Stimulated activated CD8-positive, alpha-beta memory T cell treated with anti-CD3 and anti-CD28 coated beads, Interleukin-4, amount 100 ng/mL, for 1 hour (primary cell): ENCODE measurements at places on chromosomes 5 and 9.

GRCh38 chr9:88387036-88387551 lies 1.1 kb upstream of the SPIN1 start:
- no peak for DNase-seq

DNA sequence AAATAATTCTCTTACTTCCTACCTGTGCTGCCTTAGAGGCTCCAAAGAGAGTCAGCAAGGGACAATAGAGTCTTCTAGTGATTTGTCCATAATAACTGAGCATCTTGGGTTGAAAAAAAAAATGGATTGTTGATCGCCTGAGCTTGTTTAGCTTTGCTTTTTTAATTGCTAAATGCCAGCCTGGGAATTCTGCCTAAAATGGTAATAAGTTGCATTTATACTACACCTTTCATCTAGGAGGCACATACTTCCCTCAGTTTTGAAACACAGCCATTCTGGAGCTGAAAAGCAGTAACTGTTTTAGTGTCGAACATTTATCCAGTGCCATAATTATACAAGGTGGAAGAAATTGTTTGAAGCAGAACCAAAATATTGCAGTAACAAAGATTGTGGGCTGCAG lies 421.3 kb downstream of the CAAP1 start:
- DNase-seq: no peak

- DNase-seq: no peak
These were observed 138.5 kb upstream of the IRX2 start for GRCh38 chr5:2890011-2890410.

DNA sequence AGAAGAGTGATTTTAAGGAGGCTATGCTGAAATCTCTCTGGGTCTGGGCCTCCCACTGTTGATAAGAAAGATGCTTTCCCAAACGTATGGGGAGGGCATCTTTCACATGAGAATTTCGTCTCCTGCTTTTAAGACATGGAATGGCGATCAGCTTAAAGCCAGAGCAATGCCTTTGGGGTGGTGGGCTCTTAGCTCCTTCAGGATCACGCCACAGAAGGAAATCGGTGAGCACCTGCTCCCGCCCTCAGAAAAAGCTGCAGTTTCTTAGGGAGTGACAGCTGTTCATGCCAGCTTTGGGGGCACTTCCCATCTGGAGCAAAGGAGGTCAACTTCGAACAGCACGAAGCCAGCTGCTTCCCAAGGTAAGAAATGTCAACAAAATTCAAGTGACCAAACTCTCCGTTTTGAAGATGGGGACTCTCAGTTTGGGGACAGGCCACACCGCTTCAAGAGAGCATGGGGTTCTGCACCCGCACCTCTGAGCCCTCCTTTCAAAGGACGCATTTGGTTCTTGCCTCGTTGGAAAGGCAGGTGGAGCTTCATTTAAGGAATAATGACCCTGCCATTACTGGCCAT lies 39.0 kb downstream of the TRIP13 start:
- no peak for DNase-seq

DNA sequence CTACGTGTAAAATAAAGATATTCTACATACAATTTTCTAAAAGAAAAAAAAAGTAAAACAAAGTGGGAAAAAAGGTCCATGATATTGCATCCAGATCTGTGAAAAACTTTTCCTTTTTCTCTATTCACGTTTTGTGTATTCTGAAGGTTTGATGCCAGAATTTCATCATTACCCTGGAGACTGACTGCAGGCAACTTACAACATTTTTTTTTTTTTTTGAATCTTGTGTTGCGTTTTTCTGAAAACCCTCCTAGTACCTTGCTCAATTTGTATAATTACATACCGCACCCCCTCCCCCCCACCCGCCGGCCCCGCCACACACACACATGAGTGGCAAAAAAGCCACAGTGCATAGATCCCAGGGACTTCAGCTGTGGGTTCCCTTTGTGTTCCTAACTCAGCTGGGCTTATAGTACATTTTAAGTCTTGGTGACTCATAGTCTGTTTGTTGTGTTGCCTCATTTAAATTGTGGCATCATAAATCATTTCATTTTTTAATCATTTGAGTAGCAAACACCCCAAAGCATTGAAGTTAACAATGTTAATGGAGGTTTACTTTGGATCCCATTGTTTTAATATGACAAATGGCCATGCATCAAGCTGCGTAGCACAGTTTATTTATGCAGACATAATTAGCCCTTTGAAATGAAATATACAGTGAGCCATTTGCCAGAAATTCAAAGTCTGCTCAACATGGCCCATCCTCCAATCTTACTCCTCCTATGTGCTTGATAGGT lies 36.0 kb downstream of the PRDM6 start:
- no peak for DNase-seq

GRCh38 chr5:62585751-62586150 lies 7.1 kb downstream of the LRRC70 start:
- DNase-seq: no peak

- DNase-seq: no peak
These were observed 157.4 kb downstream of the EDIL3 start for GRCh38 chr5:84227236-84227635.

DNA sequence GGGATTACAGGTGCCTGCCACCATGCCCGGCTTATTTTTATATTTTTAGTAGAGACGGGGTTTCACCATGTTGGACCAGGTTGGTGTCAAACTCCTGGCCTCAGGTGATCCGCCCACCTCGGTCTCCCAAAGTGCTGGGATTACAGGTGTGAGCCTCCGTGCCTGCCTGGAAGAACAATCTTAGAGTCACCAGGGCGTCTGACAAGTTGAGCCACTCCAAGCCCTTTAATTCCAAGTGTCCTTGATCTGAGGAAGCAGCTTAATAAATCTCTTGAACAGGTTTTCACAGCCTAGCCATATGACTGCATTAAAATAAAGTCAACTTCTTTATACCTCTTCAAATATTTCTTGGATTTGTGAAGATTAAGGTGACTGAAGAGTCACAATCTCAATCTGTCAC lies 31.5 kb downstream of the SLC44A1 start:
- no peak for DNase-seq

GRCh38 chr5:118818604-118819003 lies 169.7 kb downstream of the DTWD2 start:
- DNase-seq: no peak

DNA sequence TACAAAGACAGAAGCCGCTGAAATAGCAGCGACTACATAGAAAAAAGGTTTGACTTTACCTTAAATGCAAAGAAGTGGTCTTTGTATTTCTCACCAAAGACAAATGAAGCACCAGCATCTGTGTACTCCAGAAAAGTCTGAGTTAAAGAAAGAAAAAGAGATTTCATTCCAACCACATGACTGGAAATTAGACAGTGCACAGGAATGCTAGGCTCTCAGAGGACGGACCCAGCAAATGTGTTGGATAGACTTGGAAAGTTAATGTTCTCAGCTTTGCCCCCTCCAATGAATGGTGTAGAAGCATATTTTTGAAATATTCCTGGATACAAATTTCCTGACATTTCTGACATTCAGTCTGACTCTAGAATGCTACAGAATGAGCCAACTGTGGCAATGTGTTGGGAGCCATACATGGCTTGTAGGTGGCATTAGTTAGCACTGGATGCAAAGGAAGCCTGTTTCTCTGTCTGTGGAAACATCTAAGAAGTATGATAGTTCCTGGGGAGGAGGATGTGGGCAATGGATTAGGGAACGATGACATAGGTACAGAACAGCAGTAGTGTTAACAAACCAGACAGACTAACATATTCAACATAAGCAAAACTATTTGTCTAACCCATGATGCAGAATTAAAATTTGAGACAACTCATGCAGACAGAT lies 43.3 kb downstream of the SLC28A3 start:
- no peak for DNase-seq

GRCh38 chr5:107542831-107543231 lies 127.9 kb downstream of the EFNA5 start:
- no peak for DNase-seq

DNA sequence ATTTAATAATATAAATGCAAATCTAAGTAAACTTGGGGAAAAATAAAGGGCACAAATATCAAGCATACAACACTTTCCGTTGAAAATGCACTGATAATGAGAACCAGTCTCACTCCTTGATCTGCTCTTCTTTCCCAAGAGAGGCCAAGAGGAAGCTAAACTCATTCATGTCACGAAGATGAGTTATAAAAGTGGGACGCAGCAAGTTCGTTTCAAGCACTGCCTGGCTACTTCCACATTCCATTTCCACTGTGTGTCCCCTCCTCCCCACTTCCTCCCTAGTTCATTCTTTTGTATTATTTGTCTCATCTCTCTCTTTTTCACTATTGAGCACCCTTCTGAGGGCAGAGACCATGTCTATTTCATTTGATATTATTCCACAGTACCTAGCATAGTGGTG lies 158.1 kb downstream of the SLC24A2 start:
- DNase-seq: no peak

DNA sequence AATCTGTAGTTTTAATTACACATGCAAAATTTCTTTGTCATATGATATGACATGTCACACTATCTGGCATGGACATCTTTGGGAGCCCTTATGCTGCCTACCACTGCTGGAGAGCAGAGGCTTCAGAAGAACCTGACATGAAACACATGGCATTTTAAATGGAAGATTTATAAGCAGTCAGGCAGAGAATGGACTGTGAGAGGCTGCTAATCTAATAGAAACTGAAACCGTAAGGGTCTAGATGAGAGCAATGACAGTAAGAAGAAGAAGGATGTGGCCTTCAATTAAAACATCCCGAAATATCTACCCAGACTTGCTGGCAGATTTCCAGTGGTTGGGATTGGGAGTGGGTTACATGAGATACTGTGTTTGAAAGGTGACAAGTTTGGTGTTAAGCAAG lies 149.8 kb downstream of the MACIR start:
- DNase-seq: no peak

GRCh38 chr5:32358611-32359010 lies 45.9 kb upstream of the MTMR12 start:
- no peak for DNase-seq

DNA sequence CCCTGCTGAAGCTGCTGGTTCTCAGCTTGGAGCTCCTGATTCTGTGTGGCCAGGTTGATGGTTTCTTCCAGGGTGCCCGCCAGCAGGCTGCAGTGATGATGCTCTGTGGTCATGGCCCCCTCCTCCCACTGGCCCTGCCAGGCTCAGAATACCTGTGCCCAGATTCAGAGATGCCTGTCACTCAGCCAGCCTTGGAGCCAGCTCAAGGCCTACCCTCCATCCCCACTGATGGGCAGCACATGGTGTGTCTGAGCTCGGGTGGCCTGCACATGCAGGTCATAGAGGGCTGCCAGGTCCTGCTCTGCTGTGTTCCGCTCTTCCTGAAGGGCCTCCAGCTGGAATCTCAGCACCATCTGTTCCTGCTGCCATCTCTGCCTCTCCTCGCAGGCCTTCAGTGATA lies 5.4 kb downstream of the SLC35A4 start:
- no peak for DNase-seq

DNA sequence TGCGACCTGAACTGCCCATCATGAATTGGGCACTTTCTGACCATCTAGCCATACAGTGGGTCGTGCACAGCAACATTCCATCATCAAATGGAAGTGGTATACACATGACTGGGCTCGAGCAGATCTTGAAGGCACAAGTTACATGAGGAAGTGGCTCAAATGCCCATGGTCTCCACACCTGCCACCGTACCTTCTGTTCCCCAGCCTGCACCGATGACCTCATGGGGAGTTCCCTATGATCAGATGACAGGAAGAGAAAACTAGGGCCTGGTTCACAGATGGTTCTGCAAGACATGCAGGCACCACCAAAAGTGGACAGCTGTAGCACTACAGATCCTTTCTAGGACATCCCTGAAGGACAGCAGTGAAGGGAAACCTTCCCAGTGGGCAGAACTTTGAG lies 21.8 kb downstream of the MTMR12 start:
- no peak for DNase-seq

DNA sequence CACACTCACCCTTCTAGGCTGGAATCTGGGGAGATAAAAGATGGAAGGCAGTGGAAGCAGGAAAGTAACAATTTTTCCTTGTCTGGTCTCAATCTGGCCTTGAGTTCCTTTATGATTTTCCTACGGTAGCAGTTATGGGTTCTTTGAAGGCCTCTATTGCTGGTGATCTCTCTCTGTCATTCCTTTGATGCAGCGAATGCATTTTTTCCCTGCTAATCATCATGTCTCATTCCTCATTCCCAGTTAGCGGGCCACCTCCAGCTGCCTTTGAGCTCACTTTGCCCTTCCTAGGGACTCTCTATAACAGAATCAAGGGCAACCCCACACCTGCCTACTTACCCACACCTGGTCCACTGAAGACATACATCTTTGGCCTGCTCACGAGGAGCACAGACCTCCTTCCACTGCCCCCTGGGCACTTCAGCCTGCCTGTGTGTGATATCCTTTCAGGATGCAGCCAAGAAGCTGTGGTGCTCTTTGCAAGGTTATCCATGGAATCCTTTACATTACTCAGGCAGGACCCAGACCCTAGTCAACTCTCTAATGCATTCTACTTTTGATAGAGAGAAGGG lies 191.7 kb downstream of the DRD1 start:
- no peak for DNase-seq

DNA sequence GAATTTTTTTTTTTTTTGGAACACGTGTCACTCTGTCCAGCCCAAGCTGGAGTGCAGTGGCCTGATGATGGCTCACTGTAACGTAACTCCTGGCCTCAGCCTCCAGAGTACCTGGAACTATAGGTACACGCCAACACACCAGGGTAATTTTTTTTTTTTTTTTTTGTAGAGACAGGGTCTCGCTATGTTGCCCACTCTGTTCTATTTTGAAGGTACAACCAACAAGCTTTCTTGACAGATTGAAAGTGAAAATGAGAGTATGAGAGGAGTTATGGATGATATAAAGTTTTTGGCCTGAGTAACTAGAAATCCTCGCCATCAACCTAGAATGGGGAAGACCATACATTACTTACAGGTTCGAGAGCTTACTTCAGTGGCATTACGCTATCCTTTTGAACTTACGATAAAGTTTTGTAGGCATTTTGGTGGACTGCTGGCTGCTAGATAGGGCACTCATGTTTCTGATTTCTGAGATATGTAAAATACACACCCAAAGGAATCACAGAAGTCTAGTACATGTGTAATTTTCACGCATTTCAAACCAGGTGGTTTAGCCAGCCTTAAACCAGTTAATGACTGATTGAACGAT lies 806 bp upstream of the CDC42SE2 start:
- DNase-seq: no peak

- DNase-seq: no peak
These were observed 71.3 kb downstream of the LIX1 start for GRCh38 chr5:97071101-97071500.
